RPMI8226 (cell line): ENCODE measurements at places on chromosomes 11 and 22.

DNA sequence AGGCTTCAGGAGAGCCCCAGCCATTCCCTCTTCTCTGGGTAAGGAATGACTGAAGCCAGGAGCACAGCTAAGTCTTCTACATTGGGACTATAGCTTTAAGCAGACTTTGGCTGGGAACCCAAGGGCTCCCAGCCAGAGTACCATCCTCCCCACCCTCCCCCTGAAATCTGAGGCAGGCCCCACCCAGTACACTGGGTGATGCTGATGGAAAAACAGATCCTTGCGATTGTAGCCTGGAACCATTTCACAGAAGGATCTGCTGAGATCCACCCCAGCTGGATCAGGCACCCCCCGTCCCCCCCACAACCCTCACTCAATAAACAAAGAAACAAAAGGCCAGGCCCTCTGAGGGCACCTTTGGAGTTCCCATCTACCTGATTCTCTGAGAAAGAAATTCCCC is 39.8 kb downstream of the IL18BP start:
- DNase-seq = no peak

- DNase-seq = no peak
Observed at GRCh38 chr11:88383447-88383846, 45.9 kb upstream of the CTSC start.

DNA sequence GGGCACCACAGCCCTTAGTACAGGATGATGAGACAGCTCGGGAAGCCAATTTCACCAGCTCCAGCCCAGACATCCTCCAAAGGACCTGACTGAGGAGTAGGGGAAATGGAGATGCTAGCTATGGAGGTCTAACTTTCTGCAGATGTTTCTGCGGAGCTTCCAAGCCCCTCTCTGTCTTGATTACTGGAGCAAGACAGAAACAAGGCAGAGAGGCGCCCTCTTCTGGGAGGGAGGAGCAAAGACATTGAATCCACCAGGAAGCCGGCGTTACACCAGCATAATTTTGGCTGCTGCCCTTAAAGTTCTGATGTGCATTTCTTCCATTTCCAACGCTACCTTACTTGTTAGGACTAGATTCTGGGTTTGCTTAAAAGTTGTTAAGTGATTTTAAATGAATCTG is 107.3 kb upstream of the HSD17B12 start:
- peak; percentile 45 for DNase-seq

DNA sequence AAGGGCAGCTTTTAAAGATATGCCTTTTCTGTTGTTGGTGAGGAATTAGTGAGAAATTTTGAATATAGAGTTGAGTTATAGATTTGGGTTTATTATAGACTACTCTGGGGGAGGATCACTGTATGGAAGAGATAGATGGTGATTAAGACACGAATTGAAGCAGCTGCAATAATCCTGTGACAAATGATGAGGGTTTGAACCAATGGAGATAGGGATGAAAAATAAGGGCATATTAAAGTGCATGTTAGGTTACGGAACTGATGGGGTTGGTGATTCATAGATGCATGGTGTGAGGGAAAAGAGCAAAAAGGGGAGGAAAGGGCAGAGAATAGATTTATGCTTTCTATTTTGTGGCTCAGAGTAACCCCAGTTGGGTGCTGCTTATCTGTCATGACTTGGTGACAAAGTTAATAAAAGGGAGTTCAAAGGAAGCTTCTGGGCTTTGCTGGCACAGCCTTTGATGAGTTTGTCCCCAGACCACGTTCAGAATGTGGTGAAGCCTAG is 11.8 kb downstream of the C11orf87 start:
- DNase-seq = no peak

- DNase-seq = no peak
Observed at GRCh38 chr22:20093418-20094196, 13.6 kb downstream of the DGCR8 start.

DNA sequence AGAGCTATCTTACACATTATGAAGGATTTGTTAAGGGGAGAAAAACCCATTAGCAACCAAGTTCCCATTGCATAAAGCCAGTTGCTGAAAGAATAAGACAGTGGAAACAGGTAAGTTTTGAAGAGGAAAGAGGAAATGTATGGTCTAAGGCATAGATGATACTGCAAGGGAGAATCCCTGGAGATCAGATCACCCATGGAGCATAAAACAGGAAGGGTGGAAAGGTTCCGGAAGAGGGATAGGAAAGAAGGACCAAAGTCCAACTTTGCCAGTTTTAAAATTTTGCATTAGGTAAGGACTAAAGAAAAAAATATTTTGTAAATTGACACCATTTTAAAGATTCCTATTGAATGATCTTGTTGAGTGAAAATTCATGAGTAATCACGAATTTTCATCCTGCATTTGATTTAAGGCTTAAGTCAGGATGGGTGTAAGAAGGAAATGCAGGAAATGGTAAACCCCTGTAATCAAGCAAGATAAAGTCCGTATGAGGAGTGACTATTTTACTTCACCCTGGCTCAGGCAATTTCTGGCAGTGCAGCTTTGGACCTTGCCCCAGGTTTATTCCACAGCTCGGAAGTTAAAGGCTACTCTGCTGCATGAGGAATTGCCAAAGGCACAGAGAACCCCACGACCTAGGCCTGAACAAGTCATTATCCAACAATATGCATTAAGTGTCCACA is 70.9 kb downstream of the CCDC34 start:
- no peak for DNase-seq
